Renal pelvis (tissue), 12 donors: ENCODE measurements at places on chromosomes 5 and 9. TPM values are rescaled to one million over a fixed set of nuclear protein-coding genes. Genes with fewer than 3 reads are reported as not detected.

The SPEF2 gene
- polyA plus RNA-seq = 35.9 TPM

The ACOT12 gene
- polyA plus RNA-seq = 0.84 TPM

The ADGRV1 gene
- 14.0 TPM for polyA plus RNA-seq

The POU5F2 gene
- 0.04 TPM for polyA plus RNA-seq

The SPINK13 gene
- polyA plus RNA-seq = 0.81 TPM

The SLC46A2 gene
- polyA plus RNA-seq = 0.43 TPM

The IFNA13 gene
- polyA plus RNA-seq = not detected

The MAMDC2 gene
- 6.9 TPM for polyA plus RNA-seq

The CCDC192 gene
- polyA plus RNA-seq = 1.2 TPM

The RNF183 gene
- 8.7 TPM for polyA plus RNA-seq

The PCDHGC3 gene
- 131 TPM for polyA plus RNA-seq

The SPATA9 gene
- polyA plus RNA-seq = 1.4 TPM

The NOXA1 gene
- polyA plus RNA-seq = 6.7 TPM
